ENCODE measurements at places on chromosomes 1 and 21.

DNA sequence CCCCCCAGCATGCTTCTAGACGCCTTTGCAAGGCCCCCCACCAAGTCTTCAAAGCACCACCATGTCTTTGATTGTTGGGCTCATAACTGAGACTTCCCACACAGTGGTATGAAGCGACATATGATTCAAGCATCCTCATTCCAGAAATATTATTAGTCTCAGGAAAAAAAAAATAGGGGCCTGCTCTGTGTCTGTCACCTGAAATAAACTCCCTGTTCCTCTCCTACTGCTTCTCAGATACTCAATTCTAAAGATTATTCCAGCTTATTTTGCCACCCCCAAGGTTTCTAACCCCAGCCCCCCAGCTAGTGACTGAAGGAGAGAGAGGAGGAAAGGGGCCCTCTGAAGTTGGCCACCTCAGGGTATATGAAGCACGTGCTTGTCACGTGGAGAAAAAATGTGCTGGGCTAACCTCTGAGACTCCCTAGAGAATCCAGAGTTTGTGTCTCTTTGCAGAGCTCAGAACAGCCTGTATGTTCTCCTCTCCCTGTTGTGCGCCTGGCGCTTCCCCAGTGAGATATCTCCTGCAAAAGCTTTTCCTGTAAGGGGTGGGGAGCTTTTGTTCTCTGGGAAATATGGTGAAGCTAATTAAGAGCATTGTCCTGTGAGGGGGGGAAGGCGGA is 35.9 kb upstream of the RASAL2 start:
- peak; percentile 83 for DNase-seq

- DNase-seq, result no peak
Measured at GRCh38 chr21:44926331-44927101, 5.8 kb upstream of the ITGB2 start.

- DNase-seq, result no peak
Measured at GRCh38 chr1:240663169-240663879, 51.4 kb upstream of the GREM2 start.

DNA sequence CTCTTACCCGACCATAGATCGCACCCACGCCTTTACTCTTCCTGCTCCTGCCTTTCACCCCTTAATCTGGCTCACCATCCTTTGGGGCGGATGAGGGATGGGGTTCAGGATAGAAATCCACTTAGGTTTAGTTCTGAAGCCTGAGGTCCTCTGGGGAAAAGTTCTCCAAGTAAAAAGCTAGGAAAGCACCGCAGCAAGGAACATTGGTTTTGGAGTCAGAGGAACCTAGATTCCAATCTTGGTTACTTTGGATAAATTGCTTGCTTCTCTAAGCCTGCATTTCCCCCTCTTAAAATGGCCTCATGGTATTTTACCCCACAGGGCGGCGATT is 988 bp upstream of the ASAP3 start:
- no peak for DNase-seq

DNA sequence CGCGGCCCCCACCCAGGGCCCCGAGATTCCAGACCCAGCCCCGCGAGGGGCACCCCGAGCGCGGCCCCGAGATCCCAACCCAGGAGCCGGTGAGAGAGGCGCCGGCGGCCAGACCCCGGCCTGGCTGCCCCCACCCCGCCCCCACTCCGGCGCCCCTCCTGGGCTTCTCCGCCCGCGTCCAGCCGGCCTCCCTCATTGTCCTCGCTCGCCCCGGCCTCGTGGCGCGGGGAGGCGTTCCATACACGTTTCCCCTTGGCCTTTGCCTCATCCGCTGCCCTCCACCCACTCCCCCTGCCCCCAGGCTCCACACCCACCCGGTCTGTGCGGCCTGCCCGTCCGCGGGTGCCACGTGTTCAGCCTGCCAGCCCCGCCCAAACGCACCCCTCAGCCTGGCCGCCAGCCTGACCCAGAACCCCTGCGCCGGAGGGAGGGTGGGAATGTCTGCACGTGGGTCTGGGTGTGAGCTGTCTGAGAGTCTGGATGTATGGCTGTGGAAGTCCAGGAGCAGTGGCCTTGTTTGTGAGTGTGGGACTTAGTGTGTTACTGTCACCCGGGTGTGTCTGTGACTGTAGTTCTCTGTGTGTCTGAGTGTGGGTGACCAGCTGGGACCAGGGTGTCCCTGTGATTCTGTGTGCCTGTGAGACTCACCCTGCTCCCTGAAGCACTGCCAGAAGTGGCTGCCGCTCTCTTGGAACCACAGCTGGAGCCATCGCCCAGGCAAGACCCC is 681 bp downstream of the B4GALT2 start:
- peak; percentile 72 for DNase-seq

DNA sequence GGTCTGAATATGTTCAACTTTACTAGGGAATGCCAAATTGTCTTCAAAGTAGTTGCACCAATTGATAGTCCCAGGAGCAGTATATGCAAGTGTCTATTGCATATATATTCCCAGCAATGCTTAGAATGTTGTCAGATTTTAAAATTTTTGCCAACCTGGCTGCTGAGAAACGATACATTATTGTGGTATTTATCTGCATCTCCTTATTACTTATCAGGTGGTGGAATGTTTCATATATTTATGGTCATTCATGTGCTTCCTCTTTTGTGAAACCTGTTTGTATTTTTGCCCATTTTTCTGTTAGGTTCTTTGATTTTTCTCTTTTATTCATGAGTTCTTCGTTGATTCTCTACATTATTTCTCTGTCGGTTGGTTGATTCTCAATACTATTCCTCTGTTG is 39.5 kb downstream of the COLGALT2 start:
- no peak for DNase-seq

GRCh38 chr1:220550811-220551399 is 23.0 kb downstream of the MARK1 start:
- peak; percentile 66 for DNase-seq

- no peak for DNase-seq
Measured at GRCh38 chr1:182643699-182644098, 39.5 kb upstream of the RGS16 start.

GRCh38 chr1:74570797-74571492 is 58.5 kb upstream of the LRRC53 start:
- DNase-seq, result no peak

DNA sequence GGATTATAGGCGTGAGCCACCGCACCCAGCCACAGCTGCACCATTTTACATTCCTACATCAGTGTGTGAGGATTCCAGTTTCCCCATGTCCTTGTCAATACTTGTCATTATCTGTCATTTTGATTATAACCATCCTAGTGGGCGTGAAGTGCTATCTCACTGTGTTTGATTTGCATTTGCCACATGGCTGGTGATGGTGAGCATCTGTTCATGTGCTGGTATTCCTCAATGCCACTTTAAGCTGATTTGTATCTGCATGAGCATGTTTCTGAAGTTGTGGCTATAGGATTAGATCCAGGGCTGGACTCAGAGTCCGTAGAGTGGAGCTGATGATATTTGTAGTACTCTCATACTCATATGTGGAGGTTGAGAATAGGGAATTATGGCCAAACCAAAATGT is 36.6 kb downstream of the SRRM1 start:
- no peak for DNase-seq

DNA sequence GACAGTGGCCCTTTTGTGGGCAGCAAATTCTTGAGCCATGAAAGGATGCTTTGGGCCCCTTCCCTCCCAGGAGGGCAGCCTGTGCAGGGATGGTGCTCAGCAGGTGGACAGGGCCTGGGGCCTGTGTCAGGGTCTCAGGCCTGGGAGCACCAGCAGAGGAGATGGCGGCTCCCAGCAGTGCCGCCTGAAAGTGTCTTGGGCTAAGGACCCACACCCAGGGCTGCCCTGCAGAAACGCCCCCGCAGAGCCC is 23.9 kb downstream of the FTCD start:
- DNase-seq, result no peak

DNA sequence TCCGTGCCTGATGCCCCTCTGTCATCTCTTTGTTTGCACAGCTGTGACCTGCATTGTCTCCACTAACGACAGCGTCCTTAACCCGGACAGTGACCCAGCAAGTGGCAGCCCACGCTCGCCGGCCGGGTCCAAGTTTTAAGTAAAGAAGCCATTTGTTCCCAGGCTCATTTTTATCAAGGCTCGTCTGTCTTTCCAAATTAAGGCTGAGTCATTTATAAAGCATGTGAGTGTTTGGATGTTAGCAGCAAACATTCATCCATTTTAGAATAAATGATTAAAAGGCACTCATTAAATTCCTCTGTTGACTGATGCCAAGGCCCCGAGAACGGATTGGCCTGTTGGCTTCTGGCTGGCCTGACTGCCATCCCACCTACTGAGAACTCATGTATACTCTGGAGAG is 514.5 kb downstream of the NPHP4 start:
- DNase-seq, result no peak

- DNase-seq, result no peak
Measured at GRCh38 chr1:32666901-32667566, 16.0 kb downstream of the RBBP4 start.

GRCh38 chr1:86380257-86380861 is 15.8 kb downstream of the ODF2L start:
- DNase-seq, result no peak

- DNase-seq, result peak; percentile 41
Measured at GRCh38 chr1:9014475-9015375, 11.5 kb downstream of the SLC2A7 start.

GRCh38 chr1:114282751-114283403 is 129.2 kb upstream of the SYT6 start:
- peak; percentile 91 for DNase-seq

GRCh38 chr1:25451908-25452307 is 21.2 kb downstream of the MACO1 start:
- no peak for DNase-seq

- peak; percentile 86 for DNase-seq
Measured at GRCh38 chr1:33055210-33056008, 18.7 kb upstream of the AK2 start.

- DNase-seq, result no peak
Measured at GRCh38 chr1:84975035-84975434, 21.9 kb downstream of the MCOLN2 start.

DNA sequence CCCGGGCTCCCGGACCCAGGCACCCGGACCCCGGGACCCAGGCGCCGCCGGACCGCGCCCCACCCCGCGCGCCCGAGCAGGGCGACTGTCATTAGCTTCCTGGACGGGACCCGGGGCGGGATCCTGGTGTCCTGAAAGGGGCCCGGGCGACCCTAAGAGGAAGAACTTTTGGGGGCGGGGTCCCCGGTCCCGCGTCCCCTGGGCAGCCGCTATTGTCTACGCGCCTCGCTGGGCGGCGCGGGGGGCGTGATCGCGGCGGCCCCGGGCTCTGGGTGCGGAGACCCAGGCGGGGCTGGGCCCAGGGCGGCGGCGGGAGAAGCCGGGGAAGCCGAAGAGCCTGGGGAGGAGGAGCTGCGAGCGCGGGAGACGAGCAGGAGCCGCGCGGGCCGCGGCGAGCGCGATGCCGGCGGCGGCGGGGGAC is 465 bp downstream of the HUNK start:
- no peak for DNase-seq

GRCh38 chr1:29004288-29004687 is 89.9 kb downstream of the EPB41 start:
- DNase-seq, result no peak

DNA sequence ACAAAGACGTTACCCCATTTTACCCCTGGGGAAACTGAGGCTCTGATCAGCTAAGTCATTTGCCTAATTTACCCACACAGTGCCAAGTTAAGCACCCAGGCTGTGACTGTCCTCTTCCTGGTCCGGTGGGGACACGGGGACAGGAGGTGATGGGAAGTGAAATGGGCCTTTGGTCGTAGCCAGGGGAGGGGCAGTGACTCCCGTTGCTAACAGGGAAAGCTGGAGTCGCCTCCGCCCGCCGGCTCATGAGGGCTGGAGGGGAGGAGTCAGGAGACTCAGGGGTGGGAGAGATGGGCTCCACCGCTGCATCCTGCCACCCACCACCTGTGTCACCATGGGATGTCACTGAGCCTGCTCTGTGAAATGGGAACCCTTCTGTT is 139.3 kb downstream of the PGBD5 start:
- DNase-seq, result no peak

All from Right ventricle myocardium inferior (tissue), 1 donor.